ENCODE measurements at places on chromosomes 5 and 9.

- no peak for DNase-seq
These were observed 1174.0 kb downstream of the MAT2B start for GRCh38 chr5:164679461-164679860.

GRCh38 chr5:152262667-152263066 is 142.4 kb downstream of the NMUR2 start:
- no peak for DNase-seq

DNA sequence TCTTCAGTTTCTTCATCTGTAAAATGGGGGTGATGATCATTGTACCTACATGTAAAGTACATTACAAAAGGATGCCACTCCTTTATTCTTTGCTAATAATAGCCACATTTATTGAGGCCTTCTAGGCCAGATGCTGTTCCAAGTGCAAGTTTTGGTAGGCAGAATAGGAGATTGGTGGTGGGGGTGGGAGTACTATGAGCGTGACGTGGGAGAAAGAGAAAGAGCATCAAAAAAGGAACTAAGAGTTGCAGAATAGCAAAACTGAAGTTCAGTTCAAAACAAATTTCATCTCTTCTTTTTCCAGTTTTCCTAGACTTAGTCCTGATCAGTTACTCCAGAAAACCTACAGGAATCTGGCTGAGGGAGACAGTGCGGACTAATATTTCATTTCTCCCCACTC is 174.1 kb downstream of the SNX18 start:
- no peak for DNase-seq

DNA sequence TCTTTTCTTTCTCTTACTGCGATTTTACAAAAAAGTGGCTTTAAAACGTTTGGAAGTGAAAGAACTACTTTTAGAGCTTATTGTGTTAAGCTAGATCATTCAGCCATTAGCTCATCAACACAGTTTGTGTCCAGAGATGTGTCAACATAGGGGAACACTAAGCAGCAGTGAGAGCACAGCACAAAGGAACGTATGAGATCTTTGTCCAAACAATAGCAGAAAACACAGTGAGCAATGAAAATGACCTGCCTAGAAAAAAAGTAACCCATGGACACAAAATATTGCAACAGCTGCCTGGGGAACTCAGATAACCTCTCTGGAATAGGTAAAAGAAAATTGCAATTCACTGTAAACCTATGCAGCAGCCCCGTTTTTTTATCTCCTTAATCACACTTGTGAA is 372.5 kb downstream of the ARHGEF28 start:
- DNase-seq, result no peak

GRCh38 chr9:124005029-124005771 is 6.4 kb upstream of the LHX2 start:
- no peak for DNase-seq

DNA sequence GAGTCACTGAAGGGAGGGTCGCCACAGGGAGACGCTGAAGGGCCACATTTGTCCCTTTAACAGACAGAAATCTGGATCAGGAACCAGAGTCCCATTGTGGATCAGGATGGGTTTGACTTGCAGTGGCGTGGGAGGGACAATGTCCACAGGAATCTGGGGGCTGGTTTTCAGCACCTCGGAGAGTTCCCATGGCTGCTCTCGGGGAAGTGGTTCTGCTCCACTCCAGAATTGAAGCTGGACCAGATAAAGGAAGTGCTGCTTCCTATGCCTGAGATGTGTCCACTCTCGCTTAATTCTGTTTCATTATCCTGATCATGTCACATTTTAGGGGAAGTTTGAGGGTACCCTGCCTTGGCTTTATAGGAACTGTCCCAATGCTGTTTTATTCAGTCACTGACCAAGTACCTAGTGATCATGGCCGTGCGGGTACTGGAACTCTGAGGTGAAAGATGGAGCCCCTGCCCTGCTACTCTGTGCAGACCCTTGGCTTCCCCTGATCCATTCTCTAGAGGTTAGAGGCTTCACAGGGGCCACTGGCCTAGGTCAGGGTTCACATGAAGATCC is 28.7 kb downstream of the ENHO start:
- DNase-seq, result peak; percentile 11

- no peak for DNase-seq
These were observed 109.9 kb downstream of the PHF2 start for GRCh38 chr9:93686127-93686879.

Measured in hematopoietic multipotent progenitor cell treated with erythropoietin and hydrocortisone succinate and interleukin-3 and kit ligand, for 15 days (in vitro differentiated cells).